ENCODE measurements at places on chromosomes 2 and 18.

- DNase-seq, result no peak
Measured at GRCh38 chr18:683531-683930, 26.1 kb downstream of the TYMS start.

GRCh38 chr2:75315436-75315835 lies 116.1 kb upstream of the TACR1 start:
- DNase-seq, result no peak

- no peak for DNase-seq
Measured at GRCh38 chr2:75556679-75557366, 3.9 kb downstream of the EVA1A start.

GRCh38 chr2:240635121-240635997 lies 10.1 kb downstream of the GPR35 start:
- DNase-seq, result no peak

GRCh38 chr2:216918088-216918680 lies 58.3 kb upstream of the TNP1 start:
- DNase-seq, result no peak

DNA sequence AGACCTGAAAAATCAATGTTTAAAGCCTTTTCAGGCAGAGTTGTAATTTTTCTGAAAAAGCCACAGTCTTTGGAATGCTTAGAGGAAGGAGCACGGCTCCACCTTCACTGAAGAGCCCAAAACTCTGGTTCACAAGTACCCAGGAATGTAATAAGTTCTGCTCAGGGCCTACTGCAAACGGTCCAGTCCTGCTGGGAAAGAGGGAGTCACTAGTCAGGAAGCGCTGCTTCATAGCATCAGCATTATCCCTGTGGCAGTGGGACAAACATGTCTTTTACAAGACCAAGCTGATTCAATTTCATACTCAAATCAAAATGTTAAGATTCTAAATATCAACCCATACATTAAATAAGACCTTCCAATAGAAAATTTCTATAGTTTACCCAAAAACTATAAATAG lies 152.9 kb upstream of the PGAP1 start:
- DNase-seq, result no peak

- DNase-seq, result no peak
Measured at GRCh38 chr2:239257511-239257937, 143.3 kb downstream of the HDAC4 start.

GRCh38 chr2:109331896-109332848 lies 203.2 kb downstream of the SH3RF3 start:
- DNase-seq, result peak; percentile 21

GRCh38 chr2:109143214-109144187 lies 14.5 kb downstream of the SH3RF3 start:
- no peak for DNase-seq

GRCh38 chr2:104856973-104857261 lies 3.0 kb downstream of the POU3F3 start:
- no peak for DNase-seq

DNA sequence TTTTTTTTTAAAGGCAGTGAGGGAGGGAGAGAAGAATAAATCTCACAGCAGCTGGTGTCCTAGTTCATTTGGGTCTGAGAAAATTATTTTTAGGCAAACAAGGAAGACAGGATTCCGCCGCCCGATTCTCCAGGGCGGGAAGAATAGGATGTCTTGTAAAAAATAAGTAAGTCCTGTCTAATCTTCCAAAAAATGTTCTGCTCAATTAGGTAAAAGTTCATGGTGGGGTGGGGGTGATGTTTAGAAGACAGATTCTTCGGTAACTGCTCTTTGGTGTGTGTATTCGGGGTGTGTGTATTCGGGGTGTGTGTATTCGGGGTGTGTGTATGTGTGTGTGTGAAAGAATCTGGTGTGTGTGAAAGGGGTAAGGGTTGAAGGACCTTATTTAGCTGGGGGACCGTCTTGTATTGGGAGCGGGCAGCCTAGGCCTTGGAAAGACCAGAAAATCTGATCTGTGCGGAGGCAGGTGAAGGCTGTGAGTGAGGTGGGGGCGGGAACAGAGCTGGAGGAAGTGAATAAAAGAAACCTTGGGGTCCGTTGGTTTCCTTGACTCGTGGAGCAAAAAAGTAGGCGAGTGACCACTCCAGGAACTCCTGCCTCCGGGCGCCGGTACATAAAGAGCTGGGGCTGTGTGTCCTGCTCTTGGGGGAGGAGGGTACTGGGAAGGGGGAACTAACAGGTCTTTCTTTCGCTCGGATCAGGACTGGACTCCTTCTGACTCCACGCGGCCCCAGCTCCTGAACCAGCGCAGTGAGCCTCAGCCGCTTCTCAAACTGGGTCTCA lies 4.4 kb upstream of the PAX3 start:
- DNase-seq, result no peak

GRCh38 chr2:185782223-185782769 lies 43.7 kb downstream of the FSIP2 start:
- DNase-seq, result no peak

DNA sequence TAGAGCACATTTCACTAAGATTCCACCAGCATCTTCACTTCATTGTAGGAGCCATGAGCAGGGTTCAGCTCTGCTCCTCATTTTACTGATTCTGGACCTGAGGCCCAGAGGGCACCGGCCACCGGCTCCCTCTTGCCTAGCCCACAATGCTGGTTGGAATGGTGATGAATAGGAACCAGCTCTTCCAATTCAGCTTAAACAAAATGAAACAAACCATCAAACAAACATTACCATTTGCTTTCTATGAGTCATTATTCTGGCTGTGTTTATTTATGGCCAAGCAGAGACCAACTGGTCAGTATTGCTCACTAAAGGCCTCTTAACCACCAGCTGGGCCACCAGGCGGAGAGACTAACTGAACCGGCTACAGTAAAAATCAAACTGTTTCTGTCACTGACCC lies 176.7 kb downstream of the MTX2 start:
- no peak for DNase-seq

DNA sequence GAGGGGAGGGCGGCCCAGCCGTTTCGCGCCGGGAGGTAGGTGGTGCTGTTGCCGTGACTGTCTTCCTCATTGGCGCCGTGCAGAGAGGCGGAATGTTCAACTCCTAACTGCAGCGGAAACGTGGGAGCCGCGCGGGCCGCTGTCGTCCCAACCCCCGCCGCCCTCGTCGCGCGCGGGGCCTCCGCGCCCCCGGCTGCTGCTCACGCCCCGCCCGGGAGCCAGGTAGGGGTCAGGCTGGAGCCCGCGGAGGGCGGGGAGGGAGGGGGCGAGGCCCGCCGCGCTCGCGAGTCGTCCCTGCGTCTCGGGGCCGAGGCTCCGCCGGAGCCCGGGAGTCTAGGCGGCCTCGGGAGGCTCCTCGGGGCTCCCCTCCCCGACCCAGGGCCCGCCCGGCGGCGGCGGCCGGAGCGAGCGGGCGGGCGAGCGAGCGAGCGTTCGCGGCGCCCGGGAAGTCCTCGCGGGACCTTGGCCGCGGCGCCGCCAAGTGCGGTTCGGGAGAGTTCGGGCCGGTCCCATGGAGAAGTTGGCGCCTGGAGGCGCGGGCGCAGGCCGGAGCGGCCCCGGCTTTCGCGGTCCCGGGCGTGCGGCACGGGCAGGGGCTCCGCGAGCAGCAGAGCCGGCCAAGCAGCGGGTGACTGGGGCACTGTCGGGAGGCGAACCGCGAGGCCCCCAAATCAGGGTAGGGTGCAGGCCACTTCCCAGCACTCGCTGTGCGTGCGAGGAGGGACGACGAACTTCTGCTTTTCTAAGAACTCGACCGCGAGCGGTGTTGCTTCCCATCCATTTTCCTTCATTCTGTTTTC lies at the start of gene MAP3K20:
Gene MAP3K20, plus strand, starts transcription at position 66 of the 800 bp plus-strand sequence. CDS start 15,186 bp downstream, outside the sequence.
- DNase-seq, result peak; percentile 66

GRCh38 chr2:232315049-232315922 lies 63.3 kb upstream of the ALPP start:
- peak; percentile 92 for DNase-seq

- DNase-seq, result no peak
Measured at GRCh38 chr18:46866523-46866922, 50.8 kb downstream of the PIAS2 start.

DNA sequence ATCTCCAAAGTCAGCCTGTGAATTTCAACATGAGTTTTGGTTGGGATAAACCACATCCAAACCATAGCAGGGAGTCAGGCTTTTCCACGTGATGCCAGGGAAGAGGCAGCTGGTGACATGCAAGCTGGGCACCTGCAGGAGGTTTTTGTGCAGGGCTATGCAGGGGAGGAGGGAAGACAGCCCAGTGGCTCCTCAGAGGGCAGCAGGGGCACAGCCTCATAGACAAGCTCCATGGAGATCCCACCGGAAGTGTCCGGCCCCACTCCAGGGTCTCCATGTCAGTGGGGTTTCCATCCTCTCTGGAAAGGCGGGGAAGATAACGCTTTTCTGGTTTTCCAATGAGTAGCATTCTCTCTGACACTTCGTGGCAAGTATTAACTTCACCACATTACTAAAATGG lies 135.6 kb upstream of the TPO start:
- no peak for DNase-seq

GRCh38 chr2:86293612-86294011 lies 43.8 kb downstream of the REEP1 start:
- no peak for DNase-seq

DNA sequence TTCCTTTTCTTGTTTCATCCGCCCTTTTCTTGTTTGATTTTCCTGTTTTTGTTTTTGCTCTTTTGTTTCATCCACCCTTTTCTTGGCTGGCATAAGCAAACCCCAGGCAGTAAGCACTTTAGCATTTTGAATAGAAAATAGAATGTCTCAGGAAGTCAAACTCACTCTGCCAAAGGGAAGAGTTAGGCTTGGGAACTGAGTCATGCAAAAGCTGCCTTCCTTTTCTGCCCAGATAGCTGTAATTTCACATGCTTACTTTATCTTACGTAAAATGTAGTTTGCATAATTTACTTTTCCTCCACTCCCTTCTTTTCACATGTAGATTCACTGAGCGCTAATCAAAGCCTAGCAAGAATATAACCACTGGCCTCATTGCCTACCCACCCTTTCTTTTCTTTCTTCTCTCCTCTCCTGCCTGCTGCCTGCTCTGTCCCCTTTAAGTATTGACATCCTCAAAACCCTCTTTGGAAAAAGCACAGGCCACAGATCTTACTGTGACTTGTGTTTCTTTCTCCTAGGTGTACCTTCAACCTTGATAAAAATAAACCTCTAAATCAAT lies 48.4 kb downstream of the CNGA3 start:
- DNase-seq, result no peak

DNA sequence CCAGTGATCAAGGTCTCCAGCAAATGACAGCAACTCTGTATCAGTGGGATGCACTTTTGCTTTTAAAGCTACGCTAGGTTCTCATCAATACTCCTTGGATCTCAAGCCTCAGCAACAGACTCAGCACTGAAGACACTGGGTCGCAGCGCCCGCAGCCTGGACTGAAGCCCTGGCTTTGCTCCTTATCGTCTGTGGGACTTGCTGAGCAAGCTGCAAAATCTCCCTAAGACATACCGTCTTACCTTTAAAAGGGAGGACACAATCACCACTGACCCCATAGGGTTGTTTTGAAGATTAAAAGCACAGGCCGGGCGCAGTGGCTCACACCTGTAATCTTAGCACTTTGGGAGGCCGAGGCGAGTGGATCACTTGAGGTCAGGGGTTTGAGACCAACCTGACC lies 8.1 kb downstream of the CYB5A start:
- DNase-seq, result no peak

DNA sequence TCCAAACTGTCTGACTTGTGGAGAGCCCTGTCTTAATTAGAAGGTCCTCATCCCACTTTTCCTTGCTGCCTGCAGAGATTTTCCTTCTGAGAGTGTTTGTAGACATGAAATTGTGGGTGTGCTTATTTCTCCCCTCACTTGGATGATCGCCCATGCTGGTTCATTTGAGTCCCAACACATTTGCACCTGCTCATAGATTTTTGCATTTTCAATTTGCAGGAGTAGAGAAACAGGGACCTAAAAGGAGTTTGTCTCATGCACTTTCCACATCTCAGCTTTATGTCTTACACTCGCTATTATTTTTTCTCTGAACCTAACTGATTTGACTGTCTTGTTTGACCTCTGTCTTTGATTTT lies 33.2 kb upstream of the FHL2 start:
- DNase-seq, result no peak

DNA sequence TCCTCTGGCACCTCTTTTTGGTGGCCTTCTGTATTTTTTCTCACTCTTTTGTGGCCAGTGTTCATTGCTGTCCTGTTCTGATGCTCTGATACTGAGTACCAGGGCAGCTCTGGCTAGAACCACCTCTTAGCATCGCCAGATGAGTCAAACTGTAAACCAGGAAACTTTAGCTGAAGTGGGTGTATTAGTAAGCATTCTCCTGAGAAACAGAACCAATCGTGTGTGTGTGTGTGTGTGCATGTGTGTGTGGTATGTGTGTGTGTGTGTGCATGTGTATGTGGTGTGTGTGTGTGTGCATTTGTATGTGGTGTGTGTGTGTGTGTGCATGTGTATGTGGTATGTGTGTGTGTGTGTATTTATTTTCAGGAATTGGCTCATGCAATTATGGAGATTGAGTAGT lies 166.3 kb upstream of the SKOR2 start:
- no peak for DNase-seq

GRCh38 chr2:197869041-197869440 lies 64.6 kb downstream of the PLCL1 start:
- DNase-seq, result no peak

GRCh38 chr18:23037646-23038045 lies 97.6 kb upstream of the CABLES1 start:
- no peak for DNase-seq

GRCh38 chr2:241534701-241535375 lies 23.7 kb upstream of the BOK start:
- no peak for DNase-seq

- no peak for DNase-seq
Measured at GRCh38 chr2:96551605-96552314, 15.2 kb downstream of the ARID5A start.
